ENCODE measurements at places on chromosomes 1 and 21. TPM values are rescaled to one million over a fixed set of nuclear protein-coding genes. Genes with fewer than 3 reads are reported as not detected.

Gene PLPPR5
- total RNA-seq, result not detected

Gene HMGB4
- not detected for total RNA-seq

Gene TNFAIP8L2
- 32.0 TPM for total RNA-seq

Gene CHIA
- total RNA-seq, result not detected

Gene OR2T35
- total RNA-seq, result not detected

Gene C4BPA
- not detected for total RNA-seq

Gene DPYD
- 42.1 TPM for total RNA-seq

Gene HTR6
- total RNA-seq, result not detected

Gene SLC1A7
- total RNA-seq, result not detected

DNA sequence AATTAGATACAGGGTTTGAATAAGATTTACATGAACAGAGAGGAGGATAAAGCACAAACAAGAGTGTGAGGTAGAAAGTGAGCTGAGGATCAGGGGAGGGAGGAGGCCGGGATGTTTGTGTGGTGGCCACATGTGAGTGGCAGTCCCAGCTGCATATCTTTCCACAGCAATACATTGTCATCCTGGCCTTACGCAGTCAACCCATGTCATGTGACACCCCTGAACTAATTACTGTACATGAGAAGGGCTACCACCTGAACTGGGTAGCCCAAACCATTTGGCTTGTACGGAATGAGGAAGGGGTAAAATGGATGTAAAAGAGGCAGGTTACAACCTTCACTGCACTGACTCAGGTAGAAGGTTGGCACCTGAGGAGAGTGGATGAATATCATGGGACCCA is 4.2 kb downstream of the SLAMF7 start:
- no peak for DNase-seq

DNA sequence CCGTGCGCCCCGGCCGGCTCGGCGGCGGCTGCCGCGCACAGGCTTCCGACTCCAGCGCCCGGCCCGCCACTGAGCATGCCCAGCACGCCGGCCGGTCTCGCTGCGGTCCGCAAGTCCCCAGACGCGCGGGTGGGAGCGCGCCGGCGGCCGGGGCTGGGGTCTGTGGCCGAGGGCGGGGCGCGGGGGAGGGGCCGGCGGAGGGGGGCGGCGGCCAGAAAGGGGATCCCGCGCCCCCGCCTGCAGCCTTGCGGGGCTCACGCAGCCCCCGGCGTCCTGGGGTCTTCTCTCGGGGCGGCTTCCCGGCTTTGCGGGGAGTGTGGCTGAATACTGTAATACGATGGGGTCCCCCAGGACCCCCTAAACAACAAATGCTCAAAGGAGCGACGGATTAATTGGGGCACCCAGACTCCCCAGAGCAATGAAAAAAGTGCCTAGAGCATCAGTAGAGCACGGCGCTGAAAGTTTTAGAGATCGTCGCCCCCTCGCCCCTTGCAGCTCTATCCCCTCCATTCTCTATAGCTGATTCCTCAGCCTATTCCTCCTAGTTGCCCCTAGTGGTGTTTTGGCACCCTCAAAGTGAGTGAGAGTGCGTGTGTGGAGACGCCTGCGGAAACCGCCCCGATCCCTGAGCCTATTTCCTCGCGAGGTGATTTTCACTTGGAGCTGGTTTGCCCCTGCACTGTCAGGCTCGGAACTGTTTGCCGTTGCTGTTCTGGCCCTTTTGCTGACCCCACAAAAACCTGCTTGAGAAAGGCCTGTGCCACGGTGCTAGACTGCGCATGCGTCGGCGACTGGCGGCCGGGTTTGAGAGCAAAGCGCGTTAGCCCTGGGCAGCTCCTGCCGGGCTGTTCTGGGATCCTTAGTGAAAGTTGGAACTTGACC is at the start of gene VAV3:
Gene VAV3 (minus strand): TSS at position 71 of the 882 bp plus-strand sequence. CDS start 311 bp downstream, outside the sequence.
- DNase-seq, result peak; percentile 52

- no peak for DNase-seq
Measured at GRCh38 chr1:89906088-89906487, 85.3 kb downstream of the LRRC8D start.

DNA sequence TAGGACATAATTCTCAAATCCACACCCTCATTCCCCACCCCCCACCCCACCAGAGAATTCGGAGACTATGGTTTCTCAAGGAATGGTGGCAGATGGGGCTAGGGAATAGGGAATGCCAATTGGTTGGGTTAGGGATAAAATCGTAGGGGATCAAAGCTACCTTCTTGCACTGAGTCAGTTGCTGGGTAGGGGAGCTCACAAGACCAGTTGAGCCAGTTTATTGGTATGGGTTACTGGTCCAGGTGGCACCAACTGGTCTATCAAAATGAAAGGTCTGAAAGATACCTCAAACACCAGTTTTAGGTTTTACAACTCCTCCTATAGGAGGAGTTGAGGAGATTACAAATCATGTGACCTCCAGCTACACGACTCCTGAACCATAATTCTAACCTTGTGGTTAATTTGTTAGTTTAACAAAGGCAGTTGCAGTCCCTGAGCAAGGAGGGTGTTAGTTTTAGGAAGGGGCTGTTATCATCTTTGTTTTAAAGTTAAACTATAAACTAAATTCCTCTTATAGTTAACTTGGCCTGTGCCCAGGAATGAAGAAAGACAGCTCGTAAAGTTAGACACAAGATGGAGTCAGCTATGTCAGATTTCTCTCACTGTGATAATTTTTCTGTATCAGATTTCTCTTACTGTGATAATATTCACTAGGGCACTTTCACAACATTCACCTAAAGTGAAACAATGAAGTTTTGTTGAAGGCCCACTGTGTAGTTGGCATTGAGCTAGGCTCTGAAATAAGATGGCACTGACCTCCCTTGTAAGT is 2.5 kb downstream of the SHISAL2A start:
- no peak for DNase-seq

- DNase-seq, result no peak
Measured at GRCh38 chr1:239993366-239993765, 98.3 kb upstream of the FMN2 start.

DNA sequence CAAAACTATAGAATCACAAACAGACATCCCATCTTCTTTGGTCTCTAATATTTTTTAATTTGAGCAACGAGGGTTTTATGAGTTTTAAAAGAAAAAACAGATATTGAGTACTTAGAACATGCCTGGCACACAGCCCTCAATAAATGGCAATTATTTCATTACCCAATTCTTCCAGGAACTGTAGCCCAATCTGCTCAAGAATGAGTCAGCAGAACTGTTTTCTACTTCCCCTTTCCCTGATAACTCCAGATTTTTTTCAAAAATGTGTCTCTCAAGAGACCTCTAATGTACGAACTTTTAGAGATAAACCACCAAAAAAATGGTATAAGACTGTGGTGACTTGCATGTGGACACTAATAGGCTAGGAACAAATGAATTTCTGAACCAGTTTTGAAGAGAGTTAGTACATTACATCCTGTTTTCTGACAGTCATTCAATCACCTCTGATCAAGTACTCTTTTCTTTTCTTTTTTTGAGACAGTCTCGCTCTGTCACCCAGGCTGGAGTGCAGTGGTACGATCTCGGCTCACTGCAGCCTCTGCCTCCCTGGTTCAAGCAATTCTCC is 11.5 kb downstream of the ABL2 start:
- no peak for DNase-seq

Data from activated CD4-positive, alpha-beta memory T cell treated with anti-CD3 and anti-CD28 coated beads, Interleukin-2, amount 10 ng/mL, durations not matched to agents 7 days and 5 days (primary cell).